ENCODE measurements at places on chromosomes 5 and 9.

- no peak for DNase-seq
These were observed 137.4 kb upstream of the OTULINL start for GRCh38 chr5:14444161-14444560.

GRCh38 chr5:114221807-114222206 lies 140.1 kb upstream of the KCNN2 start:
- no peak for DNase-seq

DNA sequence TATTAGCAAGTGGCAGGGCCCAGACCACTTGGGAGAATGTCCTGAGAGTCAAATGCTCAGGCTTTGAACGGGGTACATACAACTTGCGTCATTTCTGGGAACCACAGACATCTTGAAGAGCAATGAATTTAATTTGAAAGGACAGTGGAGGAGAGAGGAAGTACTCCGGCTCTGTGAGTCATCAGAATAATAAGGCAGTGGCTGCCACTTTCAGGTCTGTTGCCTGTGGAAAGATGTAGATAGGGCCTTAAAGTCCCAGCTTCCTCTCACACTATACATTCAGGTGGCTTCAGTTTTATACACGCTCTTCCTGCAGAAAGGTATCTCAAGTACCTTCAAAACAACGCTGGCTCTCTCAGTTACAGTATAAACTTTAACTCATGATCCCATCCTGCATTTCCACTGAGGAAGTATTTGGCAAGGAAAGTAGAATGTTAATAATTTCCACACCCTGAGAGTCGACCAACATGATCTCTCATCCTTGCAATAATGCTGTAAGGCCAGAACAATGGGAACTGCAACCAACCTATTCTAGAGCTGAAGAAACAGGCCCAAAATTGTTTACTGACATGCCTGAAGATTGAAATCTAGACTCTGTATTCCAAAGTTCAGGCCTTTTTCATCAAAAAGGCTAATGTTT lies 6.8 kb upstream of the PRUNE2 start:
- no peak for DNase-seq

- no peak for DNase-seq
These were observed 75.7 kb downstream of the NR6A1 start for GRCh38 chr9:124695280-124695890.

DNA sequence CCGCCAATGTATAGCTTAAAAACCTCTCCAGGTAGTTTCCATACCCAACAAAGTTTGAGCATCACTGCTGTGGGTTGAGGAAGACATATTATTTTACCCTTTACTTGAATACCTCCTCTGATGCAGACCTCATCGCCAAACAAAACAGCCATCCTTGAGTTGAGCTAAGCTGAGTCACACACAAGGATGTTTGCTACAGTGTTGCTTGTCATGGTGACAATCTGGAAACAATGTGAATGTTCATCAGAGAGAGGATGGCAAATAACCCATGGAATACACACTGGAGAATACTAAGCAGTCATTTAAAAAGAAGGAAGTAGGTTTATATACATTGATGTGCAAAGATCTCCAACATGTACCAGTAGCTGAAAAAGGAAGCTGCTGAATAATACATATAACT lies 41.1 kb upstream of the TCF7 start:
- no peak for DNase-seq

- no peak for DNase-seq
These were observed 45.7 kb downstream of the PPARGC1B start for GRCh38 chr5:149775785-149776184.

DNA sequence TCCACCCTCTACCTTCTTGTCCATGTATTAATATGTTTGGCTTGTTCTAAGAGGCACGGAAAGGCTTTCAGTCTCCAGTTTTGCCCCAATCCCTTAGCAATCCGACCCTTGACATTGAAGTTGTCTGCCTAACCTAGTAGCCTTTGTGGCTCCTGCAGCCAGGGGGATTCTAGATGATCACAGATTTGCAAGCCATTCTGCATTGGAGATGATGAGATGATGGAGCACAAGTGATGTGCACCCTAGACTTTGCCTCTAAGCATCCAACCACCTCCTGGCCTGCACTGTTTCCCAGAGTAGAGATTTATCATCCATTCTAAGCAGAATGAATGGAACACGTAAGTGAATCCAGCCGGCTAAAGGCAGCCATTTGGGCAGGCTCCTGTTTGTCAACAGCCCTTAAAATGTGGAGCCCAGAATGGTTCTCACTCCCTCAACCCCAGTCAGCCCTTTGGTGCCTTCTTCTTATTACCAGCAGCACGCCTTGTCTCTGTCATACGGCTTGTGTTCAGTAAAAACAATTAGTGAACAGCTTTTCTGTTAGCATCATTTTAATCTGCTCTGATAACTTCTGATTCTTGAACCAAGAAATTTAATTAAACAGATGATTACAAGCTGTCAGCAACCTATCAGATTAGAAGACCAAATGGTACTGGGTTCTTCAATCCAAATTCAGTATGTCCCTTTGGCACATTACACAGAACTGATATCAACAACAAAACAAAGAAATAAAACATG lies 5.7 kb upstream of the TRAF1 start:
- DNase-seq = no peak

- no peak for DNase-seq
These were observed 110.9 kb upstream of the TARS1 start for GRCh38 chr5:33329891-33330290.

- no peak for DNase-seq
These were observed 38.4 kb downstream of the PRRX2 start for GRCh38 chr9:129703667-129704355.

DNA sequence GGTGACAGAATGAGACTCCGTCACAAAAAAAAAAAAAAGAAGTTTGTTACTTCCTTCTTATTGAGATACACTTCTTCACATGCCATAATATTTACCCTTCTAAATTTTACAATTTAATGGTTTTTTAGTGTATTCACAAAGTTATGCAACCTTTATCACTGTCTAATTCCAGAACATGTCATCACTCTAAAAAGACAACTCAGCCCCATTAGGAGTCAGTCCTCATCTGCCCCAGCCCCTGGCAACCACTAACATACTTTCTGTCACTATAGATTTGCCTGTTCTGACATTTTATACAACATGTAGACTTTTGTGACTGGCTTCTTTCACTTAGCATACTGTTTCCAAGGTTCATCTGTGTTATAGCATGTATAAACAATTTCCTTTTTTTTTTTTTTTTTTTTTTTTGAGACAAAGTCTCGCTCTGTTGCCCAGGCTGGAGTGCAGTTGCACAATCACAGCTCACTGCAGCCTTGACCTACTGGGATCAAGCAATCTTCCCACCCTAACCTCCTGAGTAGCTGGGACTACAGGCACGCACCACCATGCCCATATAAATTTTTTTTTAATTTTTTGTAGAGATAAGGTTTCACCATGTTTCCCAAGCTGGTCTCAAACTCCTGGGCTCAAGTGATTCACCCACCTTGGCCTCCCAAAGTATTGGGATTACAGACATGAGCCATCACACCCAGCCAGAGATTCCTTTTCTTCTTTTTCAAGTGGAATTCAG lies 18.0 kb downstream of the AQP3 start:
- no peak for DNase-seq

DNA sequence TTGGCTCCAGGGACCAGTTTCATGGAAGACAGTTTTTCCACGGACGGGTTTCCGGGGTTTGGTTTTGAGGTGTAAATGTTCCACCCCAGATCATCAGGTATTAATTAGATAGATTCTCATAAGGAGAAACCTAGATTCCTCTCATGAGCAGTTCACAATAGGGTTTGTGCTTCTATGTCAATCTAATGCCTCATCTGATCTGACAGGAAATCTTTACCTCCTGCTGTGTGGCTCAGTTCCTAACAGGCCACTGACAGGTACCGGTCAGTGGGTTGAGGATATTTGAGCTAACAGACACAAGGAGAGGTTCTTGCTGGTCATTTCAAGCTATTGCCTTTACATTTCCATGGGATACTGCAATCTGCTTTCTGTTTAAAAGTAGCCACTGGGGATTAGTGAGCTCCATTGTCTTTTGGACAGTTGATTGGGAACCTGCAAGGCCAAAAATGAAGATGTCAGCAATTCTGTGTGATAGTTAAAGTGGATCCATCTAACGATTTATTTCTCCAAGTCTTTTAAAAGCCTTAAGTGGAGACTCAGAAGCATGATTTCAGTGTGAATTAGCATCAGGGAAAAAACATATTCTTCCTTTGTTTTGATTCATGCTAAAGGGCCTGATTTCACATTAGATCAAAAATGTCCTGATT lies 38.6 kb downstream of the MRPS30 start:
- no peak for DNase-seq

- DNase-seq = no peak
These were observed 2.5 kb downstream of the FLT4 start for GRCh38 chr5:180646963-180647305.

- DNase-seq = no peak
These were observed 244.8 kb upstream of the MPDZ start for GRCh38 chr9:13524245-13524644.

- DNase-seq = no peak
These were observed 60.9 kb downstream of the ARHGEF28 start for GRCh38 chr5:73686912-73687311.

DNA sequence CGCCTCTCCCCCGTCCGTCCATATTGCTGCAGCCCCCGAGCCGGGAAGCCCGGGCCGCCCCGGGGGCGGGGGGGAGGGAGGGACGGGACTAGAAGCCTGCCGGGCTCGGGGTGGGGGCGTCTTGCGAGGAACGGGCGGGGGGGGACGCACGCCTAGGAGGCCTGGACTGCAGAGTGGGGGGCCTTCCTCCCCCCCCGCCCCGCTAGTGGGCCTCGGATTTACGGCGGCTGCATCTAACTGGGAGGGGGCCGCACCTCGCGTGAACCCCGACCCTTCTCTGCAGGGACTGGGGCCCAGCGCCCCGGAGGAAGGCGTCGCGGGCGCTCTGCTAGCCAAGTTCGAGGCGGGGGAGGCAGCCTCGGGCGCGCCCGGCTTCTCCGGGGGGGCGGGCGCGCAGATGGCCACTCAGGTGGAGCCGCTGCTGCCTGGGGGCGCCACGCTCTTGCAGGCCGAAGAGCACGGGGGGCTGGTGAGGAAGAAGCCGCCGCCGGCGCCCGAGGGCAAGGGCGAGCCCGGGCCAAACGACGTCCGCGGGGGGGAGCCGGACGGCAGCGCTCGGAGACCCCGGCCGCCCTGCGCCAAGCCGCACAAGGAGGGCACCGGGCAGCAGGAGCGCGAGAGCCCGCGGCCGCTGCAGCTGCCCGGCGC lies at the start of gene LARP1:
TSS of gene LARP1 (plus strand) at position 17 of the 648 bp plus-strand sequence. CDS start at position 398, 381 bp downstream.
- DNase-seq = peak; percentile 48

GRCh38 chr5:1002836-1003235 lies 5.8 kb upstream of the NKD2 start:
- no peak for DNase-seq

- DNase-seq = peak; percentile 86
These were observed at the start of gene ARHGEF37 for GRCh38 chr5:149581192-149581861. TSS of gene ARHGEF37 (plus strand) at chr5:149581498. CDS start at chr5:149597770, 16,272 bp downstream.

GRCh38 chr5:137581776-137582175 lies 82.7 kb upstream of the SPOCK1 start:
- no peak for DNase-seq

GRCh38 chr5:143870871-143871632 lies 59.1 kb downstream of the HMHB1 start:
- no peak for DNase-seq

GRCh38 chr9:127219520-127219919 lies 45.1 kb upstream of the GARNL3 start:
- DNase-seq = no peak

GRCh38 chr5:159161361-159162214 lies 47.8 kb downstream of the RNF145 start:
- DNase-seq = no peak

DNA sequence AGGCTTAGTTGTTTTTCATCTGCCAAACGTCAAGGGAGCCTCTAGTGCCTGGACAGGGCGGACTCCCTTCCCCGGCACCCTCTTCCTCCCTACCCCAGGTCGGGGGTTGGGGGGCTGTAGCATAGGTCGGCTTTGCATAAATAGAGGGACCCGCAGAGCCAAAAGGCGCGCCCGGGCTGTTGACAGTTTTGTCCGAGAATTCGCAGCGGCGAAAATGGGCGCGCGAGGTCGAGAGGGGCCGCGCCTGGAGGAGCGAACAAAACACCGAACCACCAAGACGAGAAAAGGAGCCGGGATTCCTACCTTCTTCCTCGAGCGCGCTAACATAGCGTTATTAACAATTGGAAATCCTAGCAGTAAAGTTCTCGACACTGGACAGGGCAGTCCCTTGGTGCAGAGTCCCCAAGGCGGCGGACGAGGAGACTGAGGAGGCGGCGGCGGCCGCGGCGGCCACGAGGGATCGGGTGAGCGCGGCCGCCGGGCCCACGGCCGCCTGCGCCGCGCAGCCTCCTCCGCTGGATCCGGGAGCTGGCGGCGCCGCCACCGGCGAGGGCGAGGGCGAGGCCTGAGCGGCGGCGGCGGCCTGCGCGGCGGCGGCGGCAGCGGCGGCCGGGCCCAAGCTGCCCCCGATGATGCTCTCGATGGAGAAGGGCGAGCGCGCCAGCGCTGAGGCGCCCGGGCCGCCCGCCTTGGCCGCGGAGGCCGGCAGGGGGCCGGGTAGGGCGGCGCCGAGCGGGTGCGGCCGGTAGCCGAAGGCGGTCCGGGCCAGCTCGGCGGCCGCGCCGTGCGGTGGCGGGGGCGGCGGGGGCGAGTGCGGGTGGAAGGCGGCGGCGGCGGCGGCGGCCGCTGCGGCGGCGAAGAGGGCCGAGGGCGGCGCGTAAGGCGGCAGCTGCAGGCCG lies 1.7 kb downstream of the FOXD1 start:
- DNase-seq = peak; percentile 59

DNA sequence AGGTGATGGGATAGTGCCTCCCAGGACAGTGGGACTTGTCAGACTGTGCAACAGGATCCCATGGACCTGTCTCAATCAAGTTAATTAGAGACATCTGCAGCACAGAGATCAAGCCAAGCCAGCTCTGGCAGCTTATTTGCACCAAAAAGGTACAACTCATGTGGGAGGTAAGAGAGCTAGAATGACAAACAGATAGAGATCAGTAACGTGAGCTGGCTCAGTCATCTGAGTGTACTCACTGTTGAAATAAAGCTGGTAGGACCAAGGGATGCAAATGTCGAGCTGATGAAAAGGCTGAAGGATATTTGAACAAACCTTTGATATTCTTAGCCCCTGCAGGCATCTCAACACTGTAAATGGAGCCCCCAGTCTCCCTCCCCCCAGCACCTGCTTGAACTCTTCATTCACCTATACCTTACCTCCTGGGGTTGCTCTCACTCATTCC lies 198.1 kb downstream of the EFNA5 start:
- no peak for DNase-seq

GRCh38 chr5:37615184-37615583 lies 224.7 kb downstream of the GDNF start:
- no peak for DNase-seq

GRCh38 chr5:157740229-157740610 lies 3.3 kb upstream of the LSM11 start:
- peak; percentile 20 for DNase-seq

- no peak for DNase-seq
These were observed 87.5 kb downstream of the TTC39B start for GRCh38 chr9:15219546-15219945.

DNA sequence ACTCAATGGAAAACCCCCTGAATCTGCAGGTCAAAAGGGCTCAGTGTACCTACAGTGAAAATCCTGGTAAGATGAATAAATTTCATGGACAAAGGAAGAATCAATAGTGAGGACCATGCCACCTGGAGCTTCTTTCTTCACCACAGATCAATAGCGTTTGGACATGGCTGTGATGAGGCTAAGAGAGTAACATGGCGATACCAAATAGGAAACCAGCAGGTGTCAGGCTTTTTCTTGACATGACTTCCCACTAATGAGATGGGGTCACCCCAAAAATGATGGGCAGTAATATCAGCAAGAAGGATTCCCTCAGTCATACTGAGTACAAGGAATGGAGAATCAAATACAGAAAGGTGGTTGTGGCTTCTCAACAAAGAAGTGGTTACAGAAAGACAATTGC lies 208.5 kb upstream of the PLPPR1 start:
- DNase-seq = no peak

- DNase-seq = no peak
These were observed 2.3 kb downstream of the KLF9 start for GRCh38 chr9:70411930-70412831.

Data from COR-L47 (cell line).